ENCODE measurements at places on chromosomes 1 and 21. TPM values are rescaled to one million over a fixed set of nuclear protein-coding genes. Genes with fewer than 3 reads are reported as not detected.

PGLYRP4 gene
- total RNA-seq: not detected

FCRL4 gene
- total RNA-seq: not detected

C1orf115 gene
- total RNA-seq: 0.68 TPM

NBPF9 gene
- 21.5 TPM for total RNA-seq

THEM4 gene
- 32.3 TPM for total RNA-seq

LCE3D gene
- total RNA-seq: not detected

CRP gene
- total RNA-seq: not detected

All from A375 (cell line).